ENCODE measurements at places on chromosomes 4 and X. TPM values are rescaled to one million over a fixed set of nuclear protein-coding genes. Genes with fewer than 3 reads are reported as not detected.
A peak's percentile ranks its signal among the peaks of the same experiment; 100 is the strongest.

The AP1S2 gene
- polyA plus RNA-seq = 8.5 TPM

DNA sequence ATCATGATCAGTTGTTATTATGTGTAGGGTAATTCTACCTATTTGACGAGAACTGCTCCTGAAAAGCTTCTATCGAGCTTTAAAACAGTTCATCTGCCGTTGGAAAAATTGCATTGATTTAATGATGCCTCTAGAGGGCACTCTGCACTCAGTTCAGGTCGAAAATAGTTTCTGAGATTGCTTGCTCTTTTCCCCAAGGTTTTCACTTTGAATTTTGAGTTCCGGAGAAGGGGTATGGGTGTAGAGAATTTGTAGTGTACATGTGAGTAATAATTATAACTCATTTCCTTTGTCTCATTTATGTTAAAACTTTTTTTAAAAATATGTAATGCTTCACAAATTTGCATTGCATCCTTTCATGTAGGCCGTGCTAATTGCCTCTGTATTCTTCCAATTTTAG, 28.4 kb upstream of the TNIP3 start:
- DNase-seq = peak; percentile 35

- no peak for DNase-seq
These were observed 705.9 kb downstream of the FSTL5 start for GRCh38 chr4:161457906-161458305.

- no peak for DNase-seq
These were observed 475.2 kb downstream of the RPA4 start for GRCh38 chrX:97358941-97359340.

DNA sequence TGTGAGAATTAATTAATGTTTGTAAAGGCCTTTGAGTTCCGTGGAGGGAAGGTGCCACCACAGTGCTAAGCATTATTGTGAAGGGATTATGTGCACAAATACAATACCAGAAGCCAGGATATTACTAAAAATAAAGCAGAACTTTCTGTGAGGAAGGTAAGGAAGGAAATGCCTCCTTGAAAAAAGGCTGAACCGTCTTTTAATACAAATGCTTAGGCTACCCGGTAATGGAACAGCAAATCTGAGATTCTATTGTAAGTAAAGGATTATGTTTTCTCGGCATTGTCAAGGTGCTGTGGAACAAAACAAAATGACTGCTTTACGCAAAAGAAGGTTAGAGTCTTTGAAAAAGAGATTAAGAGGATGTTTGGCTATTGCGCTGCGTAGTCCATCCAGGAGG, 57.9 kb upstream of the SPRY1 start:
- no peak for DNase-seq

DNA sequence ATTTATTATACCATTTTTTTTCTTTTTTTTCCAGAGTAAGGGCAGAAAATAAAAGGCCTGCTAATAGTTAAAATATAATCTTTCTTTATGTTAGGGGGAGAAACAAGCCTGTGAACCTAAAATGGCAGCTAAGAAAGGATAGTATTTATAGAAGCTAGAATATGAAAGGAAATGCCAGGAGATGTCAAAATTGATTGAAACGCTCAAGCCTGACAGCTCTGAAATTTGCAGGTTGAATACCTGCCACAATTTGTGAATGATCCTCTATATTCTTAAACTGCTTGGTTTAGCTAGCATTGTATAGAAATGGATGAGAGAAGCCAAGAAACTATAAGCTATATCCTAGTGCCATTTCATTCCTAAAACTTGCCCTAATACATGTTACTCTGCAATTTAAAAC, 757.3 kb upstream of the PABPC4L start:
- DNase-seq = no peak

GRCh38 chr4:1767770-1768366, 25.2 kb upstream of the FGFR3 start:
- DNase-seq = no peak
